ENCODE measurements at places on chromosomes 16 and 17.

DNA sequence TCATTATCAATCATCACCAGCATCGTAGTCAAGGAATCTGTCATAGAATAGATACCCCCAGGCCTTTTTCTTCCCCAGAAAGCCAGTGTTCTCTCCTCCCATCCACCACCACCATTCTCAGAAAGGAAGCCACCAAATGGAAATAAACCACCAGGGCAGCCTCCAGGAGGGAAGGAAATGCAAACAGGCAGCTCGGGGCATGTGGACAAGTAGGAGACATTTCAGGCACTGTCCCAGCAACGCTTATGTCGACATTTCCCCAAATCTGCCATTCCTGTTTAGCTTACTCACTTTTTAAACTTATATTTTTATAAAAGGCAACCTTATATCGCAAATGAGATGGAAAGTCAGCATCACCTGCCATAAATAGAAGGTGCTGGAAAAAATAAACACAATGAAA lies 15.8 kb downstream of the EMP2 start:
- no peak for DNase-seq

DNA sequence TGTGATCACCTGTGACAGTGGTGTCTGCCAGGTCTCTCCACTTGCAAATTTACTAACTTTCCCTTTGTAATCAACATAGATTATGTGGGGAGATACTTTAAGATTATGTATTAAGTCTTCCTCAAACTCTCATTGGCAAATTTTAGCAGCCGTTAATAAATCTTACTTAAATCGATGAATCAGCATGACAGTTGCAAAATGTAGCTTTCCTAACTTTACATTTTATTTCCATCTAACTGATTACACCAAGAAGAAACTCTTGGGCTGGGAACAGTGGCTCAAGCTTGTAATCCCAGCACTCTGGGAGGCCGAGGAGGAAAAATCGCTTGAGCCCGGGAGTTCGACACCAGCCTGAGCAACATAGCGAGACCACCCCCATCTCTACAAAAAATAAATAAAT lies 23.3 kb upstream of the CPNE2 start:
- no peak for DNase-seq

DNA sequence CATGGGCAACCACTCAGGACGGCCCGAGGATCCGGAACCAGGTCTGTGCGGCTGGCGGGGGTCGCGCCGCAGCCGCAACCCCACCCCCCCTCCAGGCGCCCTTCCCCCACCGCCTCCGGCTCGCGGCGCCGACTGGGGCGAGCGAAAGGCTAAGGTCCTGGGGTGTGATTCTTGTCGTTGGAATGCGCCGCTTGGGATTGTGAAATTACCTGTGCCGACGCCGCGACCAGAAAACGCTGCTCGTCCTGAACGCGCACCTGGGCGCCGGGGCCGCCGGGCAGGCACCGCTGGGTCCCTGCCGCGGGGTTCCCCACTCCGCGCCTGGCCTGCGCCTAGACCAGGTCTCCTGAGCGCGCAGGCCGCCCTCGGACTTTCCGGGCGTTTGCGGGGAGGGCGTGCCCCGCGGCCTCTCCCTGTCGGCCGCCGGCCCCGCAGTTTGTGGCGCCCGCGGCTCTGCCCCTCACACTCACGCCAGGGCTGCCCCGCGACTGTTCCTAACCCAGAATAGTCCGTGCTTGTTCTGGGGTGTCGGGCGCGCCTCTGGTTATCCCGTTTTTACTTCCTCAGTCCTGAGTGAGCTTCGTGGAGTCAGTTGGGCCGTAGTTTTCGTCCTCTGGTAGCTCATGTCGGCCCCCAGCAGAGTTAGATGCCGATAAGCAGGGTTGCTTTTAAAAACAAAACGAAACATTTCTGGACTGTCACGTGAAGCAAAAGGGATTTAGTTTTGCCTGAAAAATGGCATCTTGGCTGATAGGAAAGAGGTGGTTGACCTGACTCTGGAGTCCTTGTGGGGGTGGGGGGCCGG lies 147.2 kb downstream of the SPECC1 start:
- no peak for DNase-seq

DNA sequence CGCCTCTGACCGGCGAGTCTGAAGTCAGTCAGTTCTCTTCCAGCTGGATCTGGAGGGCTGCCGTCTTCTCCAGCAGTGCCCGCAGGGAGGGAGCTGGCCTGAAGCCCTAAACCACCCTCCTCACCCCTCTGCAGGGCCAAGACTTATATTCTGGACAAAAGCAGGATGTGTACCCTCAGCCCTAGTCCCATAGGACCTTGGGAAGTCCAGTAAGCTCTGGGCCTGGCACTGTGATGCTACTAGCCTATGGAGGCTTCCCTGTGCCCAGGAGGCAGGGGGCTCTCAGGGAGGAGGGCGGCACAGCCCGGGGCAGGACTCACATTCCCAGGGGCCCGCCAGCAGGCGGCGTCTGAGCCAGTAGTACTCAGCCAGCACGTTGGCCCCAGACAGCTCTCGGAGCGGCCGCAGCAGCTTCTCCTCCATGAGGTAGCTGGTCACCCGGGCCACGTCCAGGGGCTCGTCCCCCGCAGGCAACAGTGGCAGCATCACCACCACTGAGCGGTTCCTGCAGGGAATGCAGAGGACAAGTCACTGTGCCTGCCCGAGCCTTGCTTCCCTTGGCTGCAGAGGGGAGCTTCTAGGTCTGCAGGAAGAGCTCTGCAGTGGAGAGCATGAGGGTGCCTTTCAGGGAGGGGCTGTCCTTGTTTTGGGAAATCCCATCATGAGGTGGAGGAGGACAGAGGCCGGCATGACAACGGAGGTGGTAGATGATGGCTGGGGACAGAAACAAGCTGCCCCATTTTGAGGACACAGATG lies 41.7 kb downstream of the RMI2 start:
- DNase-seq: no peak

DNA sequence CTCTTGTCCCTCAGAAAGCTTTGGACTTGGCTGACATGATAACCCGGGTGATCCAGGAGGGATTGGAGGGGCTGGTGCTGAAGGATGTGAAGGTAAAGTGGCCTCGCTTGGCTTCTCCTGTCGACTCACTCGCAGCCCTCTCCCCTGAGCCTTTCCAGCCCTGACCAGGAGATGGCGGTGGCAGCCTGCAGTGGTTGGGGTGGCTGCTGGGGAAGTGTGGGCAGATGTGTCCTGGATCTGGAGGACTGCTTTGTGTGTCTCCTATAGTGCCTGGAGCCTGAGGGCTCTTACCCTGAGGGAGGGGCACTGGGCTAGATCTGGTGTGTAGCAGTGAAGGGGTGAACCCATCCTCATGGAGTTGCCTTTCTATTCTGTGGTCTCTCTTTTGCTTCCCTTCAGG lies 17.9 kb downstream of the LIG3 start:
- DNase-seq: peak; percentile 91

- DNase-seq: no peak
Measured at GRCh38 chr17:43416998-43417890, 18.5 kb downstream of the ARL4D start.

DNA sequence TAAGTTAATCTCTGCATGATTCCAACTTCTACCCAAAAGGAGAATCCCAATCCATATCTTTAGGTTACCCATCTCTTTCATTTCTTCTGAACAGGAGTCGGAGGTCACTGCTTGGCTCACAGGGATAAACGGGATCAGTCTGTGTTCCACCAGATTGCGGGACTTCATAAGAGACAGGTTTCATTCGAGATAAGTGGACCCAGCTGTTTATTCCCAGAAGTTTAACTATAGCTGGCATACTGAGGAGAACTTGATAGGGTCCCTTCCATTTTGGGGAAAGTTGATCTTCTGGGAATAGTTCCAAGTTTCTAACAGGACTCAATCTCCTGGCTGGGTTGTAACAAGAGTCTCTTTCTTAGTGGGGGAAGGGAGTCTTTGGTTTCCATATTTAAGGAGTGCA lies 45.4 kb upstream of the ARL4D start:
- DNase-seq: no peak

GRCh38 chr17:66149562-66149961 lies 42.4 kb downstream of the CEP112 start:
- no peak for DNase-seq

DNA sequence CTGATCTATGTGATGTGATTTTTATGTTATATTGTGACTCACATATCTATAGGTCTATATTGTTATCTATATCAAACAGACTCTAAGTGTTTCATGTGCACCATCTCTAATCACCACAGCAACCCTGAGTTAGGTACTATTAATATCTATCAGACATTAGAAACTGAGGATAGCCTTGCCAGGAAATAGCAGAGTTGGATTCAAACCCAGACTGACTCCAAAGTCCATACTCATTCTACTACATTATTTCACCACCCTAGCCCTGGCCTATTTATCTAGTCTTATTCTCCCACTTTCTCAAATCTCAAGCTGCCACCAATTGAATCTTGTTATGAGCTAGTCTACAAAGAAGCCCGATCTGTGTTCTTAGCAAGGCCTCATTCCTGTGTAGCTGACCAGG lies 65.4 kb upstream of the GNAO1 start:
- DNase-seq: no peak

DNA sequence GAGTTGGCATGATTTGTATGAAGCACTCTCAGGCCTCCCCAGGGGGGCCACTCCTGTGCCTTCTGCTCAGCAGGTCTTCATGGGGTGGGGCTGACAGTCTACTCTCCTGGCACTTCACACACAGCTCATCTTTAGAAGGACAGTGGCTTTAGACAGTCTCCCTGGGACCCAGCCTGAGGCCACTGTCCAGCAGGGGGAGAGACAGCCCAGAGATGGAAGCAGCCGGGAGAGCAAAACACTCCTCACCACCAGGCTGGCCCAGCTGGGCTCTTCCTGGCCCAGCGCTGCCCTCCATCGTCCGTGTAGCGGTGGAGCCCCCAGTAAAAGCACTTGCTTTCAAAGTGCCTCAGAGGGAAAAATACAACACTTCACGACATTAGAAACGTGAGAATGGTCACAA lies 62.0 kb upstream of the CRHR1 start:
- no peak for DNase-seq

- DNase-seq: no peak
Measured at GRCh38 chr16:82631701-82632685, 5.2 kb downstream of the CDH13 start.

DNA sequence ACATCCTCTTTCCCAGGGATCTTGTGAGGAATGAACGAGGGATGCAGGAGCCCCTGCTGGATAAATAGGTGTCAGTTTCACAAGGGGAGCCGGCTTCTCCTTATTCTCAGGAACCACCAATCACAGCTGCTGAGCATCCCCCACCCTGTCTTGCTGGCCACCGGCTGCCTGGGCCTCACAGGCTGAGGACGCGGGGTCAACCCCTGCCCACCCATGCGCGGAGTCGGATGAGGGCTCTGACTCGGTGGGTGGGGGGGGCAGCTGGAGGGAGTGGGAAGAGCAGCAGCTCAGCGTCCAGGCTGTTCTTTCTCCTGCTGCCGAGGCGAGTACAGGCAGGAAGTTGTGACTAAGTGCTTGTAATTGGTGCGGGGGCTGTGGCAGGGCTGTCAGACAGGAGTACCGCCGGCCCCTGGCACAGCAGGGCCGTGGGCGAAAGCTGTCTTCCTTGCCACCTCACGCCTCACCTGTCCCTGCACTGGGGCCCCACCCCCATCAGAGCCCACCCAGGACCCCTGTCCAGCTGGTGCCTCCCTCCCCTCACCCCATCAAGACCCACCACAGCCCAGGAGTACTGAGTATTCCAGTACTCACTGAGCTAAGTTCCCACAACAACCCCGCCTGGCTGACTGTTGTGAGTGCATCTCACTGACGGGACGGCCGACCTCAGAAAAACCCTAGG lies 11.0 kb upstream of the DPEP1 start:
- DNase-seq: peak; percentile 81

GRCh38 chr17:51270636-51271035 lies 10.3 kb downstream of the UTP18 start:
- DNase-seq: no peak

DNA sequence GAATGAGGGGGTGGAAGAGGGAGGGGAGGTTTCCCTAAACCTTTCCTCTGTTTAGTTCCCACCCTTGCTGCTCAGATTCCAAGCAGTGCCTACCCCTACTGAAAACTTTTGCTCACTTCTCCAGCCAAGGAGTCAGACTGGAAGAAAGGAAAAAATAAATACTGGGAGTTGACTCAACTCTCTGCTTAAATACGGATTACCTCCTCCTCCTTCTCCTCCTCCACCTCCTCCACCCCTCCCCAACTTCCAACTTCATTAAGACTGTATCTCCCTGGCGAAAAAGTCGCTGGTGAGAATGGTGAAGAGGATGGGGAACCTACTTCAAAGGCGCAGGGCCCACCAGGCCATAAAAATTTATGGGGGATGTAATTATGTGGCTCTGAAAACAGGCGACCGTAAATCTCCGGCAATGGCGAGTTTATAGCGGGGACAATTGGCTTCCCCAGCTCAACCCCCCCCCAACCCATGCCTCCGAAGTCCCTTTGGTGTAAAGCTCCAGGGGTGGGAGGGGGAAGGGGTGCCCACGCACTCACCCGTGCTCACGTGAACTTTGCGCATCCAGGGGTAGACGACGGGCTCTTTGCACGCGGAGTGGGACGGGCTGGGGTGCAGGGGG lies 712 bp downstream of the HOXB4 start:
- no peak for DNase-seq

- DNase-seq: no peak
Measured at GRCh38 chr17:62870552-62870971, 62.4 kb upstream of the MARCHF10 start.

- DNase-seq: no peak
Measured at GRCh38 chr17:47981462-47981861, 10.5 kb downstream of the CDK5RAP3 start.

GRCh38 chr17:81527591-81528383 lies at the start of gene FSCN2:
FSCN2 (plus strand) TSS chr17:81528377; CDS start chr17:81528532, 155 bp downstream.
- no peak for DNase-seq

- peak; percentile 36 for DNase-seq
Measured at GRCh38 chr17:67506966-67507365, 129.9 kb downstream of the PITPNC1 start.

GRCh38 chr17:32485261-32486110 lies 1.3 kb upstream of the CDK5R1 start:
- peak; percentile 20 for DNase-seq

DNA sequence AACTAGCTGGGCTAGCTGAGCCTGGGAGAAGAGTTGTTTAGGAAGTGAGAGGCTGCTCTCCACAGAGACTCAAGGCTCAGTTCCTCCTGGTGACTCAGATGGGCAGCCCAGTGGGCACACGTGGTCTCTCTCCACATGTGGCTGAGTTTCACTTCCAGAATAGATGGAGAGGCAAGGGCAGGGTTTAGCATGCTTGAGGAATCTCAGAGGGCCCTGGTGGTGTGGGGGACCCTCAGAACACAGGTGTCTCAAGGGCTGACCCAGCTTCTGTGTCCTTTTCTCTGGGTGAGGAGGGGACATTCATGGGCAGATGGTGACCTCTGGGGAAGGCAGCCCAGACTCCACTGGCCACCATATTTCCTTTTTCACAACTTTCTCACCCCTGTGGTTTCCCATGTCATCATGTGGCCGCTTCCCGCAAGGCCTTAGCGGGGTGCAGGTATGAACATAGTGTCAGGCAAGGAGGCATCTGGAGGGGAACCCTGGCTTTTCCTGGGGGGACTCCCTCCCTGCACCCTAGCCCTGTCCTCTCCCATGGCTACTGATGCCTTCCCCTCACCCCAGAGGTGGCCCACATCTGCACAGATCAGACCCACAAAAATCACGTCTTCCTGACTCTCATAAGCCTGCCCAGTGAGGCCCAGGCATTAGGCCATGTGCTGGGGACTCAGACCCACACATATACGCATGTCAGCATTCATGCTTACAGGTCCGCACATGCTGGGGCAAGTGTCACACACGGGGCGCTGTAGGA lies 3.3 kb downstream of the GRN start:
- no peak for DNase-seq

Measured in activated T-cell treated with anti-CD3 and anti-CD28 coated beads, Interleukin-2, amount 50 U/mL, for 48 hours (primary cell).